ENCODE measurements at places on chromosomes 13 and 19.
A peak's percentile ranks its signal among the peaks of the same experiment; 100 is the strongest.

DNA sequence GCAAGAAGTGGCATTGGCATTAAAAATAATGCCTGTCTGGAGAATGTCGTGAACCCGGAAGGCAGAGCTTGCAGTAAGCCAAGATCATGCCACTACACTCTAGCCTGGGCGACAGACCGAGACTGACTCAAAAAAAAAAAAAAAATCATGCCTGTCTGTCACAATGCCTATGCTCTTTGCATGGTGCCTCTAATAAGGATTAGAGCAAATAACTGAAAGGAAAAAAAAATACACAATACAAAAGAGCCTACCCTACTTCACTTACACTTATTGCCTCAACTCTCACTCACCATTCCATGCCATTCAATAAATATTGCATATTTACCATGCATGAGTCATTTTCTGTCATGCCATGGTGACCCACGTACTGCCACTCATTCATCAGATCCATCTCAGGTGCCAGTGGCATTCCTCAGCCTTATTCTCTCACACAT lies 49.1 kb downstream of the TBC1D4 start:
- DNase-seq: no peak

DNA sequence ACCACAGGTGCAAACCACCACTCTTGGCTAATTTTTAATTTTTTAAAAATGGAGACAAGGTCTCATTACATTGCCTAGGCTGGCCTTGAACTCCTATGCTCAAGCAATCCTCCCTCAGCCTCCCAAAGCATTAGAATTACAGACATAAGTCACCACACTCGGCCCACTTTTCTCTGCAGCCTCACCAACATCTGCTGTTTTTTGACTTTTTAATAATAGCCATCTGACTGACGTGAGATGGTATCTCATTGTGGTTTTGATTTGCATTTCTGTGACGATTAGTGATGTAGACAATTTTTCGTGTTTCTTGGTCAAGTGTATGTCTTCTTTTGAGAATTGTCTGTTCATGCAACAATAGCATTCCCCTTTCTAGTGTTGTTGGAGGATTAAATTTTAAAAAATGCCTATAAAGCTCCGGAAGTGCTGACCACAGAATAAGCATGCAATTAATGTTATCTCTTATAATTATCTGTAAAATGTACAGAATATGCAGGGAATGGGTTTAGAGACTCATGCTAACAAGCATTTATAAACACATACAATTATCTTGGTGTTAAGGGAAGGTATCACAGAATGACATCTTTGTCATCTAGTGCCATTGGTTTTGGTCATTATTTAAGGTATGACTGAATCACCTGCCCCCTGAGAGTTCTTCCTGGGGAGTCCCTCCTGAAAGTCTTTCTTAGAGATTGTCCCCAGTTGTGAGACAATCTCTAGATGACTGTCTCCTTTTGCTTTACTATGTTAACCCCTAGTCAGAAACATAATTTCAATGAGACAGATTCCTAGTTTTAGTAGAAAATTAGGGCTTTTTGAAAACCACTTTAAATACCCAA lies 118.5 kb upstream of the SERTM1 start:
- DNase-seq: no peak

DNA sequence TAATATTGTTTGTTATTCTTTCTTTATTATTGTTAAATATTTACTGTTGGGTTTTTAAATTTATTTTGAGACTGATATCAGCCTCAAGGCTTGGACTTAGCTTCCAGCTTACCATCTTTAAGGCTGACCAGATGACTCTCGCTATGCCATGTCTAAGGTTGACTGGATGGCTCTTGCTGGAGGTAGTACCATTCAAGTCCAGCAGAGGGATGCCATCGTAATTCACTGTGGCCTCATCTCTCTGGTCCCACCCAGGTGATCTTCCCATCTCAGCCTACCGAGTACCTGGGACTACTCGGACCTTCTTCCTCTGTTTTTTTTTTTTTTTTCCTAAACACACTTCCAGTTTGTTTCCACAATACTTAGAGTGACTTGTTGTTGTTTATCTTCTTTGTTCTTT lies 41.7 kb upstream of the ZNF91 start:
- no peak for DNase-seq

GRCh38 chr13:62933809-62934208 lies 1518.2 kb upstream of the PCDH20 start:
- no peak for DNase-seq

- peak; percentile 82 for DNase-seq
These were observed 233 bp downstream of the ZNF561 start for GRCh38 chr19:9620842-9621155.
